Brain pericyte (primary cell): ENCODE measurements at places on chromosomes 7 and 10.

DNA sequence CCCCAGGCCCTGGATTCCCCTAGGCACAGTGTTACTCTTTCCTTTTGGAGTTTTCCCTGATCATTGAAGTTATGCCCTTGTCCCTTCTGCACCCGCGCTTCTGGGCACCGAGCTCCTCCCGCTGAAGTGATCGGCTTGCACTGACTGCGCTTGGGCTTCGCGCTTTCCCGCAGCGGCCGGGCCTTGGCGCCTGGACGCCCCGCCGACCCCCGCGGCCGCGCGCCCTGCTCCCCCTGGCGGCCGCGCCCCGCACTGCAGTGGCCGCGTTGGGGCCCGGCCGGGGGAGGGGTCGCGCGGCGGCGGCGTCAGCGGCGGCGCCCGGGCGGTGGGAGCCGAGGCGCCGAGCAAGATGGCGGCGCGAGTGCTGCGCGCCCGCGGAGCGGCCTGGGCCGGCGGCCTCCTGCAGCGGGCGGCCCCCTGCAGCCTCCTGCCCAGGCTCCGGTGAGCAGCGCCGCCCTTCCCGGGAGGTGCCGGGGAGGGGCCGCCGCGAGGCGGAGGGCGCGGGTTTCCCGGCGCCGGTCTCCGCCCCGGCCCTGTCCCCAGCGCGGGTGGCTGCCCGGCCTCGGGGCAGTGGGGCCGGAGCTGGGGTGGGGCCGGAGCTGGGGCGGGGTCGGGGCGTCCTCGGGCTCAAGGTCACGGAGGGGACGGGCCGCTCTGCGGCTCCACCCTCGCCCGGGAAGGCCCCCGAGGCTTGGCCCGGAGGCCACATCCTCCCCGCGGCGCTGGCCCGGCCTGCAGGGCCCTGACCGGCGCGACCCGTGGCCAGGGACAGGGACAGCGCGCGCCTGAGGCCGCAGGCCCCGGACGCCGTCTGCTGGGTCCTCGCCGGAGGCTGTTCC lies at the start of gene NIPSNAP2:
Gene NIPSNAP2, plus strand, starts transcription at position 325 of the 839 bp plus-strand sequence. Its CDS starts 25 bp downstream, at position 350.
- DNase-seq: no peak

- DNase-seq: no peak
Observed at GRCh38 chr7:108014747-108015682, 12.1 kb upstream of the LAMB1 start.

DNA sequence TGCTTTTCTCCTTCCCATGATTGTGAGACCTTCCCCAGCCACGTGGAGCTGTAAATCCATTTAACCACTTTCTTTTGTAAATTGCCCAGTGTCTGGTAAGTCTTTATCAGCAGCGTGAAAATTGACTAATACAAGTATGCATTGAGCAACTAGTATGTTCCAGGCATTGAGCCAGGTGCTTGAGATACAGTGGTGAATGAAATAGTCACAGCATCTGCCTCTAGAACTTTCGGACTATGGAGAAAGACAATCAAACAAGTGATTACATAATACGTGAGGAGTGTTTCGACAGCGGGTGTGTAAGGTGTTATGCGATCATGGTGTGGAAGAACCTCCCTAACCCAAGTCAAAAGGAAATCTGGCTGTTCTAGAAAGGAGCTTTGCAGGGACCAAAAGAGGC lies 21.6 kb upstream of the NUP205 start:
- DNase-seq: no peak

- DNase-seq: no peak
Observed at GRCh38 chr10:404991-405390, 269.7 kb downstream of the ZMYND11 start.

- no peak for DNase-seq
Observed at GRCh38 chr7:110084181-110084807, 1006.6 kb upstream of the LRRN3 start.

GRCh38 chr10:131905267-131905571 lies 4.4 kb downstream of the PPP2R2D start:
- no peak for DNase-seq
